Natural killer cell (primary cell): ENCODE measurements at places on chromosomes 12 and 14.

- DNase-seq, result no peak
Measured at GRCh38 chr12:26113181-26113654, 11.6 kb downstream of the BHLHE41 start.

DNA sequence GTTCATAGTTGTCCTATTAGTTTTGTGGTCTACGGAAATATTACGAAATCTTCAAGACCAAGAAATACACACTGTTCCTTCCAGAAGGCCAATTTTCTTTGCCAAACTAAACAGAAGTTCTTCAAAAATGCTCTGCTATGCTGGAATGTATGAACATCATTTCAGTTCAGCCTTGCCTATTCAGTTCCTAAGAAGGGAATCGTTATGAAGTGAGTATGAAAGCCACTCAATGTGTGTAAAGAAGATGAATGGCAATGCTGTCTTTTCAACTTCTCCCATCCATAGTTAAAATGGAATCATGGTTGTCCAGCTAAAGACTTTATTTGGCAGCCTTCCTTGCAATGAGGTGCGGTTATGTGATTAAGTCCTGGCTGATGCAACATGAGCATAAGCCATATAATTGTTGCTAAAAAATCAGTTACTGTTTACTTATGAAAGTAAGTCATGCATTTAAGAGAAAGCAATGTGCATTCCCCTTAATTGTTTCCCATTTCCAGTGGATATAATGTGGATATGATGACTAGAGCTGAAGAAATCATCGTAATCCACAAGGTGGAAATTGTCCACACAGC is 73.8 kb upstream of the PTPRR start:
- no peak for DNase-seq

- no peak for DNase-seq
Measured at GRCh38 chr12:93181409-93181965, 196.2 kb upstream of the NUDT4 start.

GRCh38 chr12:77833329-77833728 is 2.6 kb downstream of the NAV3 start:
- no peak for DNase-seq

DNA sequence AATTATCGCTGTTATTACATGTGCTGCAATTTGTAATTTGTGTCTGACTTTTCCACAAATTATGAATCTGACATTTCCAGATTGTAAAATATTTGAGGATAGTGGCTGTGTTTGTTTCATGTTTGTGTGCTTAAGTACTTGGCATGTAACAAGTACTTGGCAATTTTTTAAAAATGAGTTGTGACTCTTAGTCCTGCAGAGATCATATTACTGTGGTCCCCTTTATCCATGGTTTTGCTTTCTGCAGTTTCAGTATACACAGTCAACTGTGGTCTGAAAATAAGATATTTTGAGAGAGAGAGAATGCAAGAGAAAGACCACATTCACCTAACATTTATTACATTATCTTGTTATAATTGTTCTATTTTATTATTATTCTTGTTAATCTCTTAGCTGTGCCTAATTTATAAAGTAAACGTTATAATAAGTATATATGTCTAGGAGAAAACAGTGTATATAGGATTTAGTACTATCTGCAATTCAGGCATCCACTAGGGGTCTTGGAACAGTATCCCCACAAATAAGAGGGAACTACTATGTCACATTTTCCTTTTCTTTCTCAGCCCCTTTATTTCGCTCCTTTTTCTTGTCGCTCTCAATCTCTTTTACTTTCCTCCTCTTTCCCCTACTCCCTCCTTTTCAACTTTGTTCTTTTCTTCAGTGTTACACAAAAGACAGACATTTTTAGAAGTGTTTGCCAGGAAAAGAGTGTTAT is 176.1 kb downstream of the FUT8 start:
- no peak for DNase-seq

DNA sequence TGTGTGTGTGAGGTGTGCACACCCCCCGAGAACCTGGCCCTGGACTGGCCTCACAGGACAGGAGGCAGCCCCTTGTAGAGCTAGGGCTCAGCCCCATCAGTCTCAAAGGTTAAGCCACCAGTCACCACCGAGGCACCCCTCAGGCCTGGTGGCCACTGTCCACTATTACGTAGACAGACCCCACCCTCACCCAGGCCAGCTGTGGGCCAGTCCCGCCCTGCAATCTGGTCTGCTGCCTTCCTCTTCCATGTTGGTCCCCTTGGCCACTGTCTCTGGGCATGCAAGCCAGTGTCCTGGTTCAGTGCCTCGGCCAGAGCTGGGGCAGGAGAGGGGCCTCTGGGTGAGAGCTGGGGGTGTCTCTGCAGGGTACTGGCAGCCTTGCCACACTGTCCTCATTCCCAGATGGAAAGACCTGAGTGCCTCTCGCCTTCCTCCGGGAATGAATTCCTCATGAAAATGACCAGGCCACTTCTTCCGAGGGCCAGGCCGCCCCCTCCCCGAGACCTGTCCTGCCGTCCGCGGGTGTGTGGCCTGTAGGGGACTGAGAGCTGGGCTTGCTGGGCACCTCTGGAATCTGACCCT is 897 bp upstream of the TEX22 start:
- no peak for DNase-seq

DNA sequence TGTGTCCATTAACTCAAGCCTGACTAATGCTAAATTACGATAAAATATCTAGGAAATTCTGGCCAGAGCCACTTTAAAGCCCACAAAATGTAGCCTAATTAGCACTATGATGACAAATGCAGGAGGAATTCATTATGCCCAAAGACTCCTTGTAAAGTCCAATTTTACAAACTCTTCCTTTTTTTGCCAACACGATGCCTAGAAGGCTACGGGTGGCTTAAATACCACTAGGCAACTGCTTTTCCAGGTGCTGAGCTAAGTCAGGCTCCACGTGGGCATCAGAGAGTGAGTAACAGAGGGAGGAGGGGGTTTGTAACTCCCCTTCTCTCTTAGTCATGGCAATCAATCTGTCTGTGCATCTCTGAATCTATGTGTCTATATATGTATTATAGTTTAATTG is 172.4 kb upstream of the NTF3 start:
- no peak for DNase-seq

DNA sequence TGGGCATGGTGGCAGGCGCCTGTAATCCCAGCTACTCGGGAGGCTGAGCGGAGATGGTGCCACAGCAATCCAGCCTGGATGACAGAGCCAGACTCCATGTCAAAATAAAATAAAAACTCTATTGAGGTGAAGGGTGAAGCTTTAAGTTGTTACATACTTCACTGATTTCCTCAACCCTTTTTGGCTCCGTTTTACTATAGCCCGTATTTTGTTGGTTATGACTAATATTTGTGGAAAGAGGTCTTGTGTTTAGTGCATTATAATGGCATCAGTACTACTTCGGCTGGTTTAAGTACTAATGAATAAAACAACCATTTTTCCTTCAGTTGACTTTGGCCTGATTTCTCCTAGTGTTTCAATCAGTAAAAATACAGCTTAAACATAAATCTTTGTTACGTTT is 27.0 kb upstream of the SLC2A14 start:
- no peak for DNase-seq

DNA sequence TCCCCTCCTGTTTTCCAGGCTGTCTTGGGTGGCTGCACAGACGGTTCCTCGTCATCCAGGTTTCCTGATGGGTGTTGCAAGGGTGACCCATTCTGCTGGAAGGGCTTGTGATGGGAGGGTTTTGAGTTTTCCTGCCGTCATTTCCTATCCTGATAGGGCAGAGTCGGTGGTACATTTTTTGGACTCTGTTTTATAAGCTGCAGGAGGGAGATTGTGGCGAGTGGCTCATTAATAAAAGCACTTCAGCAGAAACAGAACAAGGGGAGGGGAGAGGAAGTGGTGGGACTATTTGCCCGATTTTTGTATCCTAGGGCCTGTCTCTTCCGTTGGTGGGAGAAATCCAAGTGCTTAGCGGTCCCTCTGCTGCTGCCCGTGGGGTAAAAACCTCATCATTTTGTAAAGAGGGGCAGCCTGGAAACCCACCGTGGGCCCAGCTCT is 40.0 kb downstream of the TSPAN9 start:
- no peak for DNase-seq

DNA sequence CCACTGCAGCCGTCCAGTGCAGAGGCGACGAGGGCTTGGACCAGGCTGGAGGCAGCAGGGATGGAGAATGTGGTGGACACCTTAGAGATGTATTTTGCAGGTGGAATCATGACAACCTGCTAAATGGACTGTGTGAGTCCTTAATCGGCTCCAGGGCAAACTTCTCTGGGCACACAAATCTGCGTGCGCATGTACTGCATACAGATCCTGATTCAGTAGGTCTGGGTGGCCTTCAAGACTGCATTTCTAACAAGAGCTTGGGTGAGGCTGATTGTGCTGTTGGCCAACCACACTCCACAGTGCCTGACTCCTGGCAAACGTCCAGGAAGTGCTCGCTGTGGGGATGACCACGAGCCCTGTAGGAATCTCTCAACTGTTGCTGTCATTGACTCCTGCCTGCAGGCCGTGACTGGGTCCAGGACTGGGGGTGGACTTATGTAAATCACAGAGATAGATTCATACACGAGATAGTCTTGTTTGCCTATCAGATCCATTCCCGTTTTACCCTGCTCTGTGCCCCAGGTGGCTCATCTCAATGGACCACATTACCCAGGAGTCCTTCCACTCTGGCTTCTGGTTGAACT is 27.2 kb downstream of the JDP2 start:
- DNase-seq, result no peak
